ENCODE measurements at places on chromosomes 1 and 21. TPM values are rescaled to one million over a fixed set of nuclear protein-coding genes. Genes with fewer than 3 reads are reported as not detected.

The MLLT11 gene
- 3.1 TPM for total RNA-seq

The ERO1B gene
- total RNA-seq: 3.5 TPM

The MCOLN3 gene
- total RNA-seq: 0.28 TPM

The PTAFR gene
- total RNA-seq: not detected

The THEM5 gene
- total RNA-seq: not detected

The CR1L gene
- not detected for total RNA-seq

The HLX gene
- total RNA-seq: 6.4 TPM

The FAM177B gene
- total RNA-seq: not detected

The MAP10 gene
- 1.3 TPM for total RNA-seq

The EIF4G3 gene
- total RNA-seq: 41.6 TPM

The ZNF695 gene
- total RNA-seq: 0.71 TPM

The CHIA gene
- total RNA-seq: not detected

The NEXN gene
- total RNA-seq: 13.6 TPM

The KRTAP10-2 gene
- not detected for total RNA-seq

The MPL gene
- not detected for total RNA-seq

The ABCA4 gene
- 0.65 TPM for total RNA-seq

The PRKACB gene
- 15.8 TPM for total RNA-seq

All from smooth muscle cell of bladder (primary cell).